NCI-H510A treated with DMSO at 0.1 percent for 48 hours (cell line): ENCODE measurements at places on chromosomes 2 and 18.

GRCh38 chr2:177758591-177759371 lies 313.8 kb downstream of the PDE11A start:
- DNase-seq, result no peak

DNA sequence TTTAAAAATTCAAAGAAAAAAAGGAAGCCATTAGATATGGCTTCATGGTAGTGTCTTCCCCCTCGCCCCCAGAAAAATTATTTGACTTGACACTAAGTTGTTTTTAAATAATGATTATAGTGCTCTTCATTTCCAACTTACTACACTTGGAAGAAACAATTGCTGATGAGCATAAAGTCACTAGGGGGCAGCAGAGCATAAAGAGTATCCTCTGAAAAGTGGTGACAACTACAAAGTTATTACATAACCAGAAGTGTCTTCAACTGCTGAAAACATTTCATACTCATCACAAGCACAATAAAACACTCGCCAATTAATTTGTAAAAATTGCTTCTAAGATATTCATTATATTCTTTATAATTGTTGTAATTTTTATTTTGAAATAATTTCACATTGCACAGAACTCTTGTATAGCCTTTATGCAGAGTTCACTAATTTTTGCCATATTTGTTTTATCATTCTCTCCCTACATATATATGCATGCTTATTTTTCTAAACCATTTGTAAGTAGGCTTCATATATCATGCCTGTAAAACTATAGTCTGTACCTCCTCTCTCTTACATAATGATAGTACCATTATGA lies 54.9 kb downstream of the EXOC6B start:
- DNase-seq, result peak; percentile 80

DNA sequence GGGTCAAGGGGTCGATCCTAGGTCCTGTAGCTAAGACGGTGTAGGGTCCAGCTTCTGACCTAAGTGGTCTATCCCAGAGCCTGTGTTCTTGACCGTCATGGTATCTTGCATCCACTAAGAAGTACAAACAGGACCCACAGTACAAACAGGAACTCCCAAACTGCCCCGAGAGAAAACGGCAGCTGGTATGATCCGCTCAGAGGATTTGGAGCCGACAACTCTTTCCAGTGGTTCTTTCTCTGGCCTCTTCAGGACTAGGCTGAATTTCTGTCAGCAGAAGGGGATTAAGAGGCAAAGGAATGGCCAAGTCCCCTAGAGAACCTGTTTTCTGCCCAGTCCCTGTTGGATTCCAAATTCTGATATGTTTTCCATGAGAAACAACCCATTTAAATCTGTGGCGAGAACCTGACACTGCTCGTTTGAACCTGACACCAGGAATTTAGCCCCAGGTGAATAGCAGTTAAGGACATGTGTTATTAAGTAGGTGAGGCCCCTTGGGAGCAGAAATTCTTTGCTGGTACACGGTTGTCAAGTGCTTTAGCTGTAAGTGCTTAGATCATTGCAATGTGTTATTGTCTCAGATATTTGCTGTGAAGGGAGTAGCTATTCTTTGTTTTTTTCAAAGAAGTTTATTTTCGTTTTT lies 50.5 kb upstream of the TXNDC2 start:
- peak; percentile 15 for DNase-seq

DNA sequence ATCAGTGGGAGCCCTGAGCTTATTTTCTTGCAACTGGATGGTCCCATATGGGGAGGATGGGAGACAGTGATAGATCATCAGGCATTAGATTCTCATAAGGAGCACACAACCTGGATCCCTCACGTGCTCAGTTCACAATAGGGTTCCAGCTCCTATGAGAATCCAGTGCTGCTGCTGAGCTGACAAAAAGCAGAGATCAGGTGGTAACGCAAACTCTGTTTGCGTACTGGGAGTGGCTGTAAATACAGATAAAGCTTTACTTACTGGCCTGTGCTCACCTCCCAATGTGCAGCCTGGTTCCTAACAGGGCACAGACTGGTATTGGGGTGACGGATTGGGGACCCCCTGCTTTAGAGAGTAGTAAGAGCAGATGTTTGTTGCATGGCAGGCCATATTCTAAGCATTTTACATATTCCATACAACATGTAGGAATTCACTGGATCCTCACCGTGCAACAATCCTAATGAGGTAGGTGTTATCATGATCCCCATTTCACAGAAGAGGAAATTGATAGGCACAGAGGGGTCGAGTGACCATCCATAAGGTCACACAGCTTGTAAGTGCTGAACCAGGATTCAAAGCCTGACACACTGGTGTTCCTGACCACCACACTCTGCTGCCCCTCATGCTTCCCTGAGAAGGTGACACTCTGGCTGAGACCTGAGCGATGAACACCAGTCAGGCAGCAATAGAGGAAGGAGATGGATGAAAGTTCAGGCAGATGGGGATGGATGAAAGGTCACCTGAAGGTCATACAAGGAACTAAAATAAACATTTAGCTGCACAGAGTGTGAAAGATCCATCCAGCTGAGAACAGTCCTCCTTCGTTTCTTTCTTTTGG lies 15.7 kb upstream of the MAT2A start:
- no peak for DNase-seq

- no peak for DNase-seq
Measured at GRCh38 chr2:101843471-101843870, 146.0 kb downstream of the MAP4K4 start.

DNA sequence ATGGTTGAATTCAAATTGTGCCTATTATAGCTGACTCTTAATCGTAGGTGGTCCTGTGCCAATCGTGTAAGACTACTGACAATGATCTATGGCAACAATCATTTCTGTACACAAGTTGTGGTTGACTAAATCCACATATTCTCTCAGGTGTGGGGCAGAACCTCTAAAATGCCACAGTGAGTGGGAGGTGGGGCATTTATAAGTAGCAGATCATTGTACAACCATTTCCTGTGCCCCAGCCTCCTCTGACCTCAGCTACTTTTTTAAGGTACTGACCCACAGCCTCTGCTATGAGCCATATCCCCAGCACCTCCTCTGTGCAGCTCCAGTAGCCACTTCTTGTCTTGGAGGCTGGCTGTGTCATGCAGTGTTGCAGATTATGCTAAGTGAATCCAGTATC lies 48.6 kb upstream of the RAPH1 start:
- DNase-seq, result no peak

DNA sequence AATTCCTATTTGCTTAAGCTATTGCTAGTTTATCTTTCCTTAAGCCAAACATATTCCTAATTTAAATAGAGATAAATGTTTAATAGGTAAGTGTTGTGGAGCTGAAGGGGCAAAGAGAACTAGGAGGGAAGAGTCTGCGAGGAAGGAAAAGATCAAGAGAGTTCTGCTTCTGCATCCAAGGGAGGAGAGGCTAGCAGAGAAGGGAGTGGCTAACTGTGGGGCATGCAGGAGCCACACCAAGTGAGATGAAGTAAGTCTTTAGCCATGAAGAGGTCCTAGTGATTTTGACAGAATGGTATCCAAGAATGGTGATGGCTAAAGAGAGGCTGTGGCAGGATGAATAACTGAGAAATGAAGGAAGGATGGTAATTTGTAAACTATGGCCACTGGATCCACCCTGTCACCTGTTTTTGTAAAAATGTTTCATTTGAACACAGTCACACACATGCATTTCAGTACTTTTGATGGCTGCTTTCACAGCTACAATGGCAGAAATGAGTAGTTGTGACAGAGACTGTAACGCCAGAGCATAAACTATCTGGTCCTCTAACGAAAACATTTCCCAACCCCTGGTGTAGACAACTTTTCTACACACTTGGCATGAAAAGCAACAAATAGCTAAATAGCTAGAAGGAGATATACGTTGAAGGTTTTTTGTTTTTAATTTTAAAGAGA lies 15.6 kb downstream of the TPGS2 start:
- DNase-seq, result no peak

DNA sequence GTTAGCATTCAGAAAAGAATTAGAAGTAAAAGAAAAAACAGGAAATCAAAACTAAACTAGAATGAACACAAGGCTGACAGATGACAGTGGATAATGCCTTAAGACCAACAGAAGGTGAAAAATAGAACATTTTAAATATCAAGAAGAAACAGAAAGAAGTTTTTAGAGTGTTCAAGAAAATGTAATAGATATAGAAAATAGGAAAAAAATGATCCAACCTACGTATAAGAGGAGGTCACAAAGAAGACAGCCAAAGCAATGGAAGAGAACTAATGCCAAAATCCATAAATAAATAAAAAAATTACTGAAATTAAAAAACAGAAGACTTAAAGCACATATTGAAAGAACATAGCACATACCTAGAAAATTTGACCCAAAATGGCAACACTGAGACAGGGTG lies 42.5 kb upstream of the EN1 start:
- no peak for DNase-seq

DNA sequence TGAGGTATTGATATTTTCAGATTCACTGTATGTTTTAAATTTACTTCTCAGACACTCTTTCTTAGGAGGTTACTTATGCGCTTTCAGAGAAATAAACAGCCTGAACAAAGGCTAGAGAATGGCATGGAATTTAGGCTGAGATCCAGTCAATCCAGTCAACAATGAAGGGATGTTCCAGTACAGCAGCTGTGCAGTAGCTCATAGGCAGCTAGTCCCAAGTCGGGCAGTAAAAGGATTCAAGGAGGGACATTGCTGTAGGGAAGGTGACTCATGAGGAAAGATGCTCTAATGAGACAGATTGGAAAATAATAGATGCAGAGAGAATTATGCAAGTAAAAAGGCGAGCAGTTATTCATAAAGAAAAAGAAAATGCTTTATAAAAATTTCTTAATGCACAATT lies 397.9 kb upstream of the RGPD4 start:
- DNase-seq, result no peak

GRCh38 chr18:26868968-26869586 lies 3.6 kb upstream of the AQP4 start:
- DNase-seq, result no peak

DNA sequence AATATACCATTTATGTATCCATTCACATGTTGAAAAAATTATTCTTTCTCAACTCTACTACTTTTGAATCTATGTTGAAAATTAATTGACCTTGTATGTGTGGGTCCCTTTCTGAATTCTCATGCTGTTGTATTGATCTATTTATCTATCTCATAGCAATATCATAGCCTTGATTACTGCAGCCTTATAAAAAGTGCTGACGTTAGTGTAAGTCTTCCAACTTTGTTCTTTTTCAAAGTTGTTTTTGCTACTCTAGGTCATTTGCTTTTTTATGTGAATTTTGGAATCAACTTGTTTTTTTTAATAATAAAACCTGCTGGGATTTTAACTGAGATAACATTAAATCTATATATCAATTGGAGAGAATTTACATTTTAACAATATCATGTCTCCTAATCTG lies 52.2 kb upstream of the PAX3 start:
- no peak for DNase-seq

GRCh38 chr2:168120730-168121129 lies 126.7 kb downstream of the STK39 start:
- DNase-seq, result no peak

DNA sequence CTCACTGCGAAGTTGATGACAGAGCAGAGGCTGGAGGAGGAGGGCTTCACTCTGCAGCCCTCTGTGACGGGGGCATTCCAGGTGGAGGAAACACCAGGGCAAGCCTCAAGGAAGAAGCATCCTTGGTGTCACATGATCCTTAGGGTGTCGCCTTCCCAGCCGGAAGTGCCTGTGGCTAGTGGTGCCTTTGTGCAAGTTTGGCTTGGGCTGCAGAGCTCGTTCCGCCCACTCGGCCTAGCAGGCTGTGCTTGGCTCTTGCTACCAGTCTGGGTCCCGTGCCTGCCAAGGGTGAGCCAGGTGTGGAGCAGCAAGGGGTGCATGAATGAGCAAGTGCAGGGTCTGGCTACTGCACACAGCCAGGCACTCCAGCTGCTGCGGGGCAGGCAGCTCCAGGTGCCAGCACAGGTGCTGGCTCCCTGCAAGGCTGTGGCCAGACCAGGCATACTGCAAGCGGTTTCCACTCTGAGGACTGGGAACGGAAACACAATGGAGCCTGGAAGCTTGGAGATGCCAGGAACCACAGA lies 325.3 kb upstream of the SMIM21 start:
- DNase-seq, result peak; percentile 53

- DNase-seq, result no peak
Measured at GRCh38 chr2:85613717-85614515, 2.0 kb upstream of the C2orf68 start.

GRCh38 chr2:85164145-85164569 lies 31.0 kb downstream of the TCF7L1 start:
- DNase-seq, result no peak

DNA sequence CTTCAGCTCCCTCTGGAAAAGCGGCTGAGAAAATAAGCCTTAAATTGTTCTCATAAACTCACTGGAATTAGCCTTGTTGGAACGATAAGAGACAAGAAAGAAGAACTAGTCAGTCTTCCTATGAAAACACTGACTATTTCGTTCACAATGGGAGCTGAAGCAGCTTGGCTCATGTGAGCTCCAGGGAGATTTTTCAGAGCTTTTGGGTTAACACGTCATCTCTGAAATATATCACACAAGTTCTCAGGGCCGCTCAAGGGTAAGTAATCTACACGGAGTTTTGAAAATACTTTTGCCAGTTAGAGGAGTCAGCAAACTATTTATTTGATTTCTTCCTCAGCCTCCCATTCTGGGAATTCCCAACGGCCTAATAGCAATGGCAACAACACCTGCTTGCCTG lies 316.2 kb upstream of the MGAT5 start:
- no peak for DNase-seq

- DNase-seq, result no peak
Measured at GRCh38 chr2:1557467-1557820, 144.2 kb downstream of the TPO start.

GRCh38 chr2:163252199-163252598 lies 413.6 kb upstream of the KCNH7 start:
- DNase-seq, result no peak

- DNase-seq, result no peak
Measured at GRCh38 chr2:28929581-28929980, 35.1 kb downstream of the WDR43 start.

DNA sequence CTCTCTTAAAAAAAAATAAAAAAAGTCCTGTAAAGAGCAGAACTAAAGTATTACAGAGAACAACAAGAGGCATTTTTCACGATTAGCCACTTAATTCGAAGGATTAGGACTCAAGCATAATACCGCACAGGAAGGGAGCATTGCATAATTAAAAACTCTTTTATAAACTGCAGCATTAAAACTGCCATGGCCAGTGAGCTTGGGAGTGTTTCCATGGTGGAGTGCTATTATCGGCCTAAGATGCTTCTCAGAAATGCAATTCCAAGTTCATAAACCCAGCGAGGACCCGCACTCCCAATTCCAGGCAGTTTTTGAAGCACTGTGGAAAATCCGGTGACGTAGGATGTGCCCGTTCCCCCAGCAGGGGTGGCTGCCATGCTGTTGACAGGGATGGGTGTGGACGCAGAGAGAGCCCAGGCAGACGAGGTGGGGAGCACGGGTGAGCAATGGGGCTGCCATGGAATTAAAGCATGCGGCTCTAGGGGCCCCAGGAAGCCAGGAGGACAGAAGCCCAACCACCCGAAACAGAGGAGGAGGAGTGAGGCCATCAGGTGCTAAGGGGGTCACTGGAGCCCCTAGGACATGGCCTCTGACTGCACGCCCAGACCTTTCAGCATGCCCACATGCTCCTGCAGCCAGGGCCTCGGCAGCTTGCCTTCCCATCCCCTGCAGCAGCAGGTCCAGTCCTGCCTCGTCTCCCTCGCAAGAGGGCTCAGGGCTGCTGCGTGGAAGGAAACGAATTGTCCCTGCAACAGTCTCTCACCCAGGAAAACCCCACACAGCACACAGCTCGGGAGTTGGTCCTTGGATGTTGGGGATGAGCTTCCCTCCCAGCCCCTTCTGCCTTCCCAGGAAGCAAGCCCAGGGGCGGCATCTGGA lies 233.4 kb downstream of the NDUFA10 start:
- DNase-seq, result no peak

GRCh38 chr2:122734766-122735424 lies 979.4 kb downstream of the TSN start:
- no peak for DNase-seq
